ENCODE measurements at places on chromosomes 5 and 9.

GRCh38 chr9:86535406-86535915 lies 181.3 kb upstream of the TUT7 start:
- DNase-seq, result no peak

- DNase-seq, result no peak
These were observed 133.4 kb downstream of the PALM2AKAP2 start for GRCh38 chr9:109913461-109913810.

GRCh38 chr5:45440466-45440865 lies 255.7 kb downstream of the HCN1 start:
- DNase-seq, result no peak

DNA sequence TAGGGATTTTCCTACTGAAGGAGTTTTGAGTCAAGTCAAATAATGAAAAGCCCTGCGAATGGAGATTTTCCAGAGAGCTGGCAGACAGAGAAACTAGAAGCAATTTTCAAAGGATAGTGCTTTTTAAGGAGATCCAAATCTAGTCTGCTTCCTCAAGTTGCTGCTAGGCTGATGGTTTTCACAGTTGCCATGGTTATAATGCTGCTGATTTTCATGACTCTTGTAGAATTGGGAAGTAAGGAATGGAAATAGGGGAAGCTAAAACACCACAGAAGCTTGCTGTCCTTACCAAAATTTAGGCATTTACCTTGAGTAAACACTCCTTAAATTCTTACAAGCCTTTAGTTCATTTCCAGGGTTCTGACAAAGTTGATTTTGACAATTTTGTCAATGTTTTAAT lies 30.1 kb upstream of the HAPLN1 start:
- no peak for DNase-seq

DNA sequence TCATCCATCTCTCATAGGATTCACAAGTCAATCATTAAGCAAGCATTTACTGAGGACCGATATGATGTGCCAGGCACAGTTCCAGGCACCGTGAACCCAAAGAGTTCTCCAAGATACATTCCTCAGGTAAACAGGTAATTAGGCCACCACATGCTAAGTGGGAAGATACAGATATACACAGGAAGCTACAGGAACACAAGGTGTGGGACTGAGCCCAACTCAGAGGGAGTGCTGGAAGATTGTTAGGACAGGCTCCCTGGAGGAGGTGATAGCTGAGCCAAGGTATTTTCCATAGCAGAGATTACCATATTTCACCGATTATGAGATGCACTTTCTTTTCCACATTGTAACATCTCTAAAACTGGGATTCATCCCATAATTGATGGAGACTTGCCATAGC lies 31.4 kb upstream of the RAI14 start:
- DNase-seq, result no peak

DNA sequence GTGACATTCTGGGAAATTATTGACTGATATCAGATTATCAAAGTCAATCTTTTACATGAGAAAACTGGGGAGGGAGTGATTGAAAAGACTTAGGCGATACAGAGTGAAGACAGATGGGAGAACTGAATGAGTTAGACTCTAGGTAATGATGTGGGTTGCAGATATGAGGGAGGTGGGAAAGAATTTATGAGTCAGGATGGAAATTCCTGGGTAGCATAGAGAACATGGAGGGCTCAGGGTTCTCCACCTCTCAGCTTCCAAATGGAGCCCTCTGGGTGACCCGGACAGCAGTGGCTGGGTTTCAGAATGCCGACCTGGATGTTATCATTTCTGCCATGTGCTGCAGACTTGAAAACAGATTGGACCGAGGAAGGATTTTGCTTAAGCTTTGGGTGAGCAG lies 75.4 kb upstream of the SHB start:
- DNase-seq, result peak; percentile 83

GRCh38 chr5:10702040-10702629 lies 58.9 kb downstream of the DAP start:
- DNase-seq, result peak; percentile 98

- DNase-seq, result peak; percentile 21
These were observed 65.0 kb downstream of the FGF18 start for GRCh38 chr5:171484460-171484899.

GRCh38 chr5:119626086-119626485 lies 3.3 kb upstream of the FAM170A start:
- DNase-seq, result no peak

GRCh38 chr5:72847989-72848473 lies 31.6 kb downstream of the TNPO1 start:
- DNase-seq, result peak; percentile 92

DNA sequence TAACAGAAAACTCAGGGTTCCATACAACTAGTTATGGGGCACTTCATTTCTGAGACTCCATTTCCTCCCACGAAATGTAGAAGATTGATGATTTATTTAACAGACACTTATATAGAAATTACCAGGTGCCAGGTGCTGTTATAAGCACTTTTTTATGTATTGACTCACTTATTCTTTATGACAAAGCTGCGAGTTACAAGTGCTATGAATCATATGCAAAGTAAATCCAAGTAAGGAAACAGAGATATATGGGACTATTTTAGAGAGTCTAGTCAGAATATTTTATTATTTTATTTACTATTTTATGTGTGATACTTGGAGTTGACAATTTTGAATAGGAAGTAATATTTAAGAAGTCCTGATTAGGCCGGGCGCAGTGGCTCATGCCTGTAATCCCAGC lies 822.8 kb upstream of the C9orf72 start:
- no peak for DNase-seq

- no peak for DNase-seq
These were observed 5.5 kb downstream of the CXXC5 start for GRCh38 chr5:139653616-139654015.

DNA sequence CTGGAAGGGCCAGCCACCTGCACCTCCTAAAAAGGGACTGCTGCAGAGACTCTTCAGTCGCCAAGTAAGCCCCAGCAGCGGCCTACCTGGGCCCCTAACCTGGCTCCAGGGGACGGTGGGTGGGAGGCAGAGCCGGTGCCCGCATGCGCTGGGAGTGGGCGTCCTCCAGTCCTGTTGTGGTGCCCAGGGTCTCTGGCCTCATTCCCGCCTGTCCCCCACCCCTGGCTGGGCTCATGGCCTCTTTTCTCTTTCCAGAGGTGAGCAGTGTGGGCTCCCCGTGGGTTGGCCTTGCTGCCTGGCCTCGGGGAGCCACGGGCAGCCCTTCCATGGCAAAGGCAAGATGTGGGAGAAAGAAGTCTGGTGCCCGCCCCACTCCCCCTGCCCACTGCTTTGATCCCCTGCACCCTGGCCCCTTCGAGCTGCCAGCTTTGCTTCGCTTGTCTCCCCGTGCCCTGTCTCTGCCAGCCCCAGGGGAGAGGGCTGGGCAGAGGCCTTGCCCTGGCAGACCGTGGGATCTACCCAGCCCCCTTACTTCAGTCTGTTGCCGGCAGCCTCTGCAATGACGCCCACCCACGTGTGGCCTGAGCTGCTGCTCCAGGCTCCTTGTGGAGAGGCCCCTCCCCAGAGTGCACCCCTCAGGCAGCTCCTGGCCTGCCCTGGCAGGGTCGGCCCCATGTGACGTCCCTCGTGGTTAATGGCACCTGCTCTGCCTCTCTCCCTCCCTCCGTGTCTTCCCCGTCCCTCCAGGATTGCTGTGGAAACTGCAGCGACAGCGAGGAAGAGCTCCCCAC lies 5.4 kb upstream of the PRR7 start:
- no peak for DNase-seq

DNA sequence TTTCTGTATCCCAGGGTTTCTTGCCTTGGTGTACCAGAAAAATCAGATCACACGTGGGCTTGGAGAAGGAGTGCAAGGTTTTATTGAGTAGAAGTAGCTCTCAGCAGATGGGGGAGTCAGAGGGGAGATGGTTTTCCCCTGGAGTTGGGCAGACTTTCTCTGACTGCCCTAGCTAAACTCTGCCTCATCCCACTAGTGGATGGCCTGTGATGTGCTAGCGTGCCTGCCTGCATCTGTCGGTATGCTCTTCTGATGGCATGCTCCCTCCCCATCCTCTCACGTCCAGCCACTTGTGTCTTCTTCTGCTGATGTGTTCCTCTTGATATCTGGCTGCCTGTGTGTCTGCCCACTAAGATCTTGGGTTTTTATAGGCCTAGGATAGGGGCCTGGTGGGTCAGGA lies 616.1 kb upstream of the RGMB start:
- no peak for DNase-seq

DNA sequence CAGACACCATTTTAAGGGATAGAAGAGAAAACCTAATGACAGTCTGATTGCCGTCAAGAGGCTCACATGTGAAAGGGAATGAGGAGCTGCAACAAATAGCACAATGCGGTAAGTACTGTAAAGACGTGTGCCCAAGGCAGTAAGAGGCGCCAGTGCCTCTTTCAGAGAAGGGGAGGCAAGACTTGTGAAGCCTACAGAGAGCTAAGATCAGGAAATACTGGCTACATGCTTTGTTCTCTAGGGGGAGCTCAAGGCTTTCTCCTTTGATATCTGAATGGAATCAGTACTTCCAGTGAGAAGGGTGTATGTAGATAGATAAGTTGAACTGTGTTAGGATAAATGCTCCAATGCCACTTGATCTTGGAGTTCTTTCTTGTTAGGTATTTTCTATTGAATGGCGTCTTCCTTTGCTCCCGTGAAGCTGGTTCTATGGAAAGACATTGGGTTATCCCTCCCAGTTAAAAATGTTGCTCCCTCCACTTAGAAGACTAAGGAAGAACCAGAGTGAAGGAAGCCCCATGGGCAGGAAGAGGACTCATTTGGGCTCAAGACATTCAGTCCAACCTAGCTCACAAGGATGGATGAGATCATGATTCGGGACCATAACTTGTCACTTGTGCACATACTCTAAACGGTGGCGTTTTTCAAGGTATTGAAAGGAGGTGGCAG lies 23.5 kb upstream of the ALDOB start:
- DNase-seq, result peak; percentile 80

DNA sequence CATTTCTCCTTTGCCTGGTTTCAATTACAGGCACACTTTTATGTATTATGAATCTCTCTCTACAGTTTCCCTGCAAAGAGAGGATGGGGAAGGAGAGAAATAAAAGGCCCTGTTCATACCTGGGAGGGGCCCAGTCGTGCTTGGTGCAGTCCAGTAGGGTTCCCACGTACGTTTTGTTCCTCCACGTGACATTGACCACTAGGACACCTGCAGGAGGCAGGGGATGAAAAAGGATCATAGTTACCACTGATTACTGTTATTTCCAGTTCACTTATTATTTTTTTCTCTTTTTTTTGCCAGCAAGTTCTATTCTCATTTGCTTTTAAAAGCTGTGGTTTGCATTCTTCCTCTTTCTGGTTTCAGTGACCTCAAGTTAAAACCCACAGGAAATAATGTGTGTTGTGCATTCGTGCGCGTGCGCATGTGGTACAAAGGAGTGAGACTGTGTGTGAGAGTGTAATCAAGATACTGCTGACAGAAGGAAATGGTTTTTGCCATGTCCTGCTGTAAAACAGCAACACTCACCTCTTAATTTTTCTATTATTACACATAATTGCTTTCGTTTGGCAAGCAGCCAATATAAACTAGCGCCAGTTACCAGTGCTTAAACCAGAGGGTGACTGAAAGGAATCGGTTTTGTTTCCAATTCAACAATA lies 96.8 kb downstream of the ZNF608 start:
- peak; percentile 97 for DNase-seq

DNA sequence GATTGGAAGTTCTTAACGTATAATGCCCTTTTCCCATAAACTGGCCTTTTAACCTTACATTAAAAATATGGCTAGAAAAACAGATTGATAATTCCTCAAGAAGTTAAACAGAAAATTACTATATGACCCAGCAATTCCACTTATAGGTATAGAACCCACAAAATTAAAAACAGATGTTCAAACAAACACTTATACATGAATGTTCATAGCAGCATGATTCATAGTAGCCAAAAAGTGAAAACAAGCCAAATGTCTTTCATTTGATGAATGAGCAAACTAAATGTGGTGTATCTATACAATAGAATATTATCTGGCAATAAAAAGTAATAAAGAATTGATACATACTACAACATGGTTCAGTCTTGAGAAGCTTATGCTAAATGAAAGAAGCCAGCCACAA lies 35.5 kb downstream of the POU5F2 start:
- DNase-seq, result no peak

GRCh38 chr9:137138058-137138721 lies 764 bp upstream of the GRIN1 start:
- DNase-seq, result no peak

GRCh38 chr5:5373351-5373989 lies 49.0 kb upstream of the ICE1 start:
- no peak for DNase-seq

- DNase-seq, result no peak
These were observed 7.0 kb downstream of the PDCL start for GRCh38 chr9:122821278-122821943.

DNA sequence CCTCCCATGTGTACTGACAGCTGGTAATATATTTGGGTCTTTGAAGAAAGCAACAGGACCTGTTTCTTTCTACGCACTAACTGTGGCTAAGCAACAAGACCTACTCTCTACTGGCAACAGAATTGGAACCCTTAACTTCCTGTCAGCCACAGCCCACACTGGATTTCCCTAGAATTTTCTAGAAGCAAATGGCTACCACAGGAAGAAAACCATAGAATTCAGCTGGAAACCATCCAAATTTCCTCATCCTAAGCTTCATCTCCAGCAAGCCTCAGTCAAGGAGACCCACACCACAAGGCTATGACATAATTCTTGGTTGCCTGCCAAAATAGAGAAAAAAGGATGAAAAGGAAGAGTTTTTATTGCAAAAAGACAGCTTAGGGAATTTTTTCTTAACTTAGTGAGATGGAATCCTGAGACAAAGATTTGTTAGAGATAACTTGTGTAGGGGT lies 171.8 kb upstream of the TNC start:
- DNase-seq, result peak; percentile 81

GRCh38 chr5:179858241-179858585 lies 404 bp downstream of the MRNIP start:
- DNase-seq, result peak; percentile 44

GRCh38 chr9:72025906-72026305 lies 34.5 kb downstream of the C9orf57 start:
- peak; percentile 63 for DNase-seq

DNA sequence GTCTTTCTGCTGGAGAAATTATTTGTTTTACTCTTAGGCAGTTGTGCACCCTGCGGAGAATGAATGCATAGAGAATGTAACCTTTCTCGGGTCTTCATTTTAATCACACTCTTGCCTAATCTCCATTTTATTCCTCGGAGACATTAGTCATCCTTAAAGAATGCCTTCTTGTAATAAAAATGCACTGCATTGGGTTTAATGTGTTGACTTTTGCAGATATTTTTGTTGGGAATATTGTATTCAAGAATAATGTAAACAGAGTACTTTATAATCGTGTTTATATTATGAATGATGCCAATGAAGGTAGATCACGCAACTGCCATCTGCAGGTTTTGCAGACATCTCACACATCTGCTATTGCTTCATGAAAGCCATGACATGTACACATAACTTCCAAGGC lies 1093.9 kb upstream of the CDH6 start:
- DNase-seq, result no peak

- no peak for DNase-seq
These were observed 6.0 kb downstream of the LARP1 start for GRCh38 chr5:154761046-154761736.

- DNase-seq, result no peak
These were observed 524.3 kb upstream of the GRAMD2B start for GRCh38 chr5:125898851-125899405.

- no peak for DNase-seq
These were observed 123.9 kb downstream of the VAV2 start for GRCh38 chr9:133868203-133868602.

- DNase-seq, result peak; percentile 99
These were observed 120.6 kb downstream of the TTLL11 start for GRCh38 chr9:121972501-121972981.
